Activated CD4-positive, alpha-beta memory T cell treated with anti-CD3 and anti-CD28 coated beads for 36 hours (primary cell): ENCODE measurements at places on chromosomes 6 and 20. TPM values are rescaled to one million over a fixed set of nuclear protein-coding genes. Genes with fewer than 3 reads are reported as not detected.

The GPR6 gene
- total RNA-seq: not detected

The OR12D3 gene
- not detected for total RNA-seq

The THBS2 gene
- not detected for total RNA-seq

The SOX12 gene
- total RNA-seq: 4.4 TPM

The PDE7B gene
- total RNA-seq: 0.05 TPM

The TCP11 gene
- total RNA-seq: not detected

The ITPA gene
- total RNA-seq: 56.2 TPM

The HLA-DOB gene
- 1.3 TPM for total RNA-seq

The LY6G6D gene
- total RNA-seq: not detected

The EFCAB8 gene
- total RNA-seq: 0.24 TPM

DNA sequence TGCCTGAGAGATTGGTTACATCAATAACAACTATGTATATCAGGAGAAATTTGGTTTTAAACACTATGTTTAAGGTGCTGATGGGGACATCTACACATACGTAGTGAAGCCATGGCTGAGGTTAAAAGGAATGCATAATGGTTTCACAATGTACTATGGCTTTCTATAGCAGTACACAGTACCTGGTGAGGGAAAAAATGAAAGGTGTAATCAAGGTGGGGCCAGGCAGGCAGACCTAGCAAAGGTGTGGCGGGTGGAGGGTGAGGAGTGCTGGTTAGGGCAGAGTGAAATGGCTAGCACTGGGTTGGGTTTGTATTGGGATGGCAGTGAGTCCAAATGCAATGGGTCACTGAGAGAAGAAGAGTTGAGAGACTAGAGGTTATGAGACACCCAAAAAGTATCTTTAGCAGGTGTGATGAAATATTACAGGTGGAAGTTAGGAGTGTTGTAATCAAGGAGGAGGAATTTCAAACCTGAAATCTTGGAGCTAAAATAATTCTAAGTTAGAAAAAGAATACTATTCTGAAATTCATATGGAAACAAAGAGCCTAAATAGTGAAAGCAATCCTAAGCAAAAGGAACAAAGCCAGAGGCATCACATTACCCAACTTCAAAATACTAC, 22.3 kb downstream of the PAQR8 start:
- no peak overlapping the region for H3K4me3 ChIP-seq
- peaks cover 9% of the 10 kb centered on the region for H3K36me3 ChIP-seq
- no peak for DNase-seq
- no peaks in the 10 kb centered on the region for H3K27me3 ChIP-seq

DNA sequence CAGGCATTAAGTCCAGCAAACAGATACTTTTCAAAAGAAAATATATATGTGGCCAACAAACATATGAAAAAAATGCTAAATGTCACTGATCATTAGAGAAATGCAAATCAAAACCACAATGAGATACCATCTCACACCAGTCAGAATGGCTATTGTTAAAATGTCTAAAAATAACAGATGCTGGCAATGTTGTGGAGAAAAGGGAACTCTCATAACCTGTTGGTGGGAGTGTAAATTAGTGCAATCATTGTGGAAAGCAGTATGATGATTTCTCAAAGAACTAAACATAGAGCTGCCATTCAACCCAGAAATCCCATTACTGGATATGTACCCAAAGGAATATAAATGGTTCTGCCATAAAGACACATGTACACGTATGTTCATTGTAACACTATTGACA, 20.6 kb downstream of the KCNQ5 start:
- H3K27me3 ChIP-seq: no peaks in the 10 kb centered on the region
- no peaks in the 10 kb centered on the region for H3K36me3 ChIP-seq
- no peak overlapping the region for H3K27ac ChIP-seq
- no peak overlapping the region for H3K4me3 ChIP-seq

- peaks cover 13% of the 10 kb centered on the region for H3K27me3 ChIP-seq
- H3K4me1 ChIP-seq: no peaks in the 10 kb centered on the region
- no peak for DNase-seq
These were observed 9.0 kb downstream of the TREML4 start for GRCh38 chr6:41237128-41237527.

- H3K4me1 ChIP-seq: peaks cover 21% of the 10 kb centered on the region
- H3K36me3 ChIP-seq: peaks cover 13% of the 10 kb centered on the region
- H3K4me3 ChIP-seq: no peak overlapping the region
- DNase-seq: no peak
These were observed 377.7 kb downstream of the BTBD9 start for GRCh38 chr6:38262026-38262425.

DNA sequence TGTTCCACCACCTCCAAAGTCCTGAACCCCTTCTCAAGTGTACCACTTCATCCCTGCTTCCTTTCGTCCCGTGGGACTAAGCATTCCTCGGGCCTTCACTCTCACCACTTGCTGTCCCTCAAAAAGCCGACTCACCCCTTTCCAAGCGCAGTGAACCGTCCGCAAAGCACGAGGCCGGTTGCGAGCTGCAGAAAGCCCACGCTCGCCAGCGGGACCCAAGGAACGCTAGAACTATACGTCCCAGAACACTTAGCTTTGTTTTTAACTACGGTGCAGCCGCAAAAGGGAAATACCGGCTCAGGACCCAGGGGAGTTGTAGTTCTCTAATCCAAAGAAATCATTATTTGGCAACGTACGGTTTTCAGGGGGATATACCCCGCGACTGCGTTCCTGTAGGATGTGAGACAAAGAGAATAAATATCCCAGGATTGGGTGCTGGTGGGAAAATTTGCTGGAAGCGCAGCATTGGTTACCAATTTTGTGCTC, 416 bp upstream of the POLR1H start:
- H3K36me3 ChIP-seq: peaks cover 27% of the 10 kb centered on the region
- peak; percentile 49 for DNase-seq
- no peaks in the 10 kb centered on the region for H3K27me3 ChIP-seq
- peaks cover 29% of the 10 kb centered on the region for H3K4me1 ChIP-seq

- DNase-seq: no peak
- H3K27me3 ChIP-seq: no peaks in the 10 kb centered on the region
- no peak overlapping the region for H3K4me3 ChIP-seq
- no peaks in the 10 kb centered on the region for H3K4me1 ChIP-seq
- H3K27ac ChIP-seq: no peak overlapping the region
- no peaks in the 10 kb centered on the region for H3K36me3 ChIP-seq
These were observed 1.6 kb downstream of the TRDN start for GRCh38 chr6:123635144-123635543.

DNA sequence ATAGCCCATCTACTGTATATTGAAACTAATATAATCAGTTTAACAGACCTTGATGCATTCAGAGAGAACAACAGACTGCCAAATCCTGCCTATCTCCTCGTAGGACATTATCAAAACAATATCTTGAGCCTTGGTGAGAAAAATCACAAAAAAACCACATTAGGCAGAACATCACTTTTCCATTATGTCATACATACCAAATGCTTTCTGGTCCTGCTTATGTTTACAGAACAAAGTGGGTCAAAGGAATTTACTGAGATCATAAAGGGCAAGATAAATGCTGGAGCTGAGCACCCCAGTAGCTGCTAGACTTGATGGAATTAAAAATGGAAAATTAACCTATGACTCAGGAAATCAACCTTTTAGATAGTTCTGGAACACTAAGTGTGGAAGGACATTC, 195.3 kb upstream of the KCNK16 start:
- H3K27me3 ChIP-seq: peaks cover 4% of the 10 kb centered on the region
- no peak overlapping the region for H3K4me3 ChIP-seq
- H3K27ac ChIP-seq: no peak overlapping the region
- H3K4me1 ChIP-seq: no peaks in the 10 kb centered on the region

DNA sequence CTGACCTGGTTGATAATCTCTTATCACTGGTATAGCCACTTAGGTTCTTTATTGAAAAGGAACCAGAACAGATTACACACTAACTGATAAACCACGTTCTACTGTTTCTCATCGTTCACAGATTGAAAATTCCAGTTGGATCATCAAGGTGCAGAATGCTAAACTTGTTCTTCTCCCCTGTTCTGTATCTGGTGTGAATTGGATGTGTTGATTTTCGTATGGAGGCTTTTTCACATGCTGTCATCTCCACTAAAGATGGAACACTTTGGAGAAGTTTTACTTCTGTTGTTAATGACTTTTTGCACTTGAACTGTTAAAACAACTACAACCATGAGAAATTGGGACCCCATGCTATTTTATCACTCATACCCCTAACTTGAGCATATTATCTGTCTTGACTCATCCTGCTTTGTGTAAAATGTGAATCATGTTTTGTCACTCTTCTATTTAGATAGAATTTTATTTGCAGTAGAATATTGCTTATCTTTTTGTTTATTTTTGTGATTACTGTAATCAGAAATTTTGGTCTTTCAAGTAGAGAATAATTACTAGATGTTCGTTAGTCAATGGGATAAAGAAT, 17.5 kb downstream of the VAPB start:
- no peaks in the 10 kb centered on the region for H3K27me3 ChIP-seq
- peaks cover 36% of the 10 kb centered on the region for H3K4me1 ChIP-seq
- no peaks in the 10 kb centered on the region for H3K36me3 ChIP-seq
- DNase-seq: no peak

GRCh38 chr6:109304284-109305015, 77.8 kb downstream of the CD164 start:
- H3K27me3 ChIP-seq: peaks cover 4% of the 10 kb centered on the region
- H3K4me3 ChIP-seq: no peak overlapping the region
- no peak overlapping the region for H3K27ac ChIP-seq
- peak; percentile 46 for DNase-seq

DNA sequence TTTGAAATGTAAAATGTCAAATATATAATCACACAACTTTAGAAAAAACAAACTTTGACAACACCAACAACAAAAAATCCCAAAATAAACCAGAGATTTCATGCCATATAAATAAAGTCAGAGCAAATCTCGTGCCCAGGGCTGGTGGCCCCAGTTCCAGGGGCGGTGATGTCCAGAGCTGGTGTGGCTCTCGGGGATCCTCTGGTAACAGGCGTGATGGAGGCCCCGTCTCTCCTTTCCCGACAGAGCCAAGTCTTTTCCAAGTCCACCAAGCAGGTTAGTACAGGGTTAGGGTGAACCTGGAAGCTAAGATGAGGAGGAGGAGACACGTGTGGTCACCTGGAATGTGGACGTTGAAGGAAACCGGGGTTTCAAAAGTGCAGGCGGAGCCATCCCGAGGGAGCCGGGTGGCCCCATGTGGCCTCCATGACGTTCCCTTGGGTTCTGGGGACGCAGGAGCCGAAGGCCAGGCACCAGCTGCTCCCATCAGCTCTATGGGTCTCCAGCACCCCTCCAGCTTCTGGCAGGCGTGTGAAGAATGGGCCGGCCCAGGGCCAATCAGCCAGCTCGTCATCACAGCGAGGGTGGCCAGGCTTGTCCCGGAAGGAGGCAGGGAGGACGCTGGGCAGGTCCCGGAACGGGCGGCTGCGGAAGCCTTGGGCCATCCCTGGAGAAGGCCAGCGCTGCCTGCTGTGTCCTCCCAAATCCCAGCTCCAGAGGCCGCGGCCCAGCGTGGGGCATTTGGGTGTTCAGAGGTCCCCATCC, 202.5 kb downstream of the PREX1 start:
- H3K36me3 ChIP-seq: peaks cover 17% of the 10 kb centered on the region
- no peak overlapping the region for H3K27ac ChIP-seq
- H3K4me3 ChIP-seq: no peak overlapping the region
- H3K27me3 ChIP-seq: no peaks in the 10 kb centered on the region
- DNase-seq: no peak
- peaks cover 16% of the 10 kb centered on the region for H3K4me1 ChIP-seq

DNA sequence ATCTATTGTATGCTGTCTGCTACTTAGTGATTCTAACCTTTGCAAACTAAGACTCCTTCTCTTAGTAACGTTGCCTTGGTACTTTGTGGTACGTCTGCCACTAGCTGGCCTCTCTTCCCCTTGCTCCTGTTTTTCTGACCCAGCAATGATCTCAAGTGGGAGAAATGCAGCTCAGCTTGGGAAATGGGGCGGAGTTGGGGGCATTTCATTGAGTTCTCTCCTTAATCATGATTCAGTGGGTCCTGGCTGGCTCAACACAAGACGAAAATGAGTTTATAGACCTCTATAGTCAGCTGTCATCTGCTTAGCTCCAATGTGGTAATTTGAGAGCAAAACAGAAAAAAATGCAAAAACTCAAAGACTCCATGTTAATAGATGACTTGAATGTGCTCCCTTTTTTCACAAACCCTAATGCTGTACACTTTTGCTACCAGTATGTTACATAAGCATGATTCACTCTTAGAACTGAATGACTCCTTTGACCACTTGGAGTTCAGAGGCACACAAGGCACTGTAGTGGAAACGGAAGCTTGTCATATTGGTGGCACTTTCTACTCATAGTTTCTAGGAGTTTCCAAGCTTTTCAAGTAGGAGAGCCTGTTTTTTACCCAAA, 55.3 kb upstream of the SOX4 start:
- peaks cover 9% of the 10 kb centered on the region for H3K27me3 ChIP-seq
- DNase-seq: no peak
- H3K27ac ChIP-seq: no peak overlapping the region

DNA sequence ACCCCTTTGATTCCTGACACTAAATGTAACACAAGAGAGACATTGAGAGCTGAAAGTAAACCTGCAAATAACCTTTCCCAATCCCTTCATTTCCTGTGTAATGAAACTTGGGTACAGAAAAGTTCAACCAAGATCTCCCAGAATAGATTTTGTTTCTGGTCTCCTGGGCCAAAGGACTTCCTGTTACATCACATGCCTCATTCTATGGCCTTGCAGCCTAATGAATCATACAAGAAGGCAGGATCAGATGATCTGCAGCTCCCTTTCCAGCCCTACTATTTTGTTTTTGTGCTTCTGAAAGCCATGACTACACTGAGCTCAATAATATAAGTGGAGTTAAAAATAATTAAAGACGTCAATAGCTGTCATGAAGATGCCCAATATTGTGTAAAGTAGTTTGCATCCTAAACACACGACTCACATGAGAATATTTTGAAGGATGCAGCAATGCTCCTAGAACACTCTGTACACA, 73.4 kb upstream of the NOX3 start:
- no peak overlapping the region for H3K27ac ChIP-seq
- H3K4me1 ChIP-seq: peaks cover 19% of the 10 kb centered on the region
- peaks cover 4% of the 10 kb centered on the region for H3K27me3 ChIP-seq
- no peaks in the 10 kb centered on the region for H3K36me3 ChIP-seq
- DNase-seq: no peak

DNA sequence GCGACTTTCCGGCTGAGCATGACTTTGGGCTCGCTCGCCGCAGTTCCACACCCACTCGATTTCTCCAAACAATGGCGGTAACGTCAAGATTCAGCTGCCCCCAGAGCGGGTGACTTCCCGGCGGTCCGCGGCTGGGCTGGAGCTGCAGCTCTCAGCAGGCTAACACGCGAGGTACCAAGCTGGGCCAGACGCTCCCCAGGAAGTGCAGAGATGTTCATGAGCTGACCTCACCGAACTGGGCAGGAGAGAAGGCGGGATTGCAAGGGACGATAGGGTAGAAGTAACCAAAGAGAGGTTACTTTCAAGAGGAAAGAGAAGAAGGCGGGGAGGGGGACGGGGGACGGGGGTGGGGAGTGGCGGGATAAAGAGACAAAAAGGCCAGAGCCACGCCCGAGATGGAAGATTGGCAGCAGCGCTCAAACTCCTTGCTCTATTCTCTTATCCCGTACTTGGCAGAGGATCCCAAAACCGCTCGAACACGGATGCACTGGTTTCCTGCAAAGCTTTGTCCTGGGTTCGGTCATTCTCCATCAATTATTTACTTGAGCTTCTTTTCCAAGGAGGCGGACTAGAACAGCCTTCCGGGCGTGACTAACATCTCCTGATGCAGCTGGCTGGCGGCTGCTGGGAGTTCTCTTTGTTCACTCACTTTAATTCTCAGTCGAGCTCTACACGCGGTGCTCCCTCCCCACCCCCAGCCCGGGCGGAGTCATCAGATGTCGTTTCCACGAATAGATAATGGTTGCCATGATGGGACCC, at the start of gene MTCL3:
TSS of gene MTCL3 (minus strand) at position 626 of the 759 bp plus-strand sequence.
- H3K4me1 ChIP-seq: peaks cover 32% of the 10 kb centered on the region
- H3K4me3 ChIP-seq: peak within 1 kb of the TSS; percentile 76
- H3K27ac ChIP-seq: peak within 1 kb of the TSS; percentile 67
- no peaks in the 10 kb centered on the region for H3K36me3 ChIP-seq
- H3K27me3 ChIP-seq: peaks cover 30% of the 10 kb centered on the region
